ENCODE measurements at places on chromosomes 13 and 19. TPM values are rescaled to one million over a fixed set of nuclear protein-coding genes. Genes with fewer than 3 reads are reported as not detected.

S1PR5 gene
- not detected for total RNA-seq

JAK3 gene
- total RNA-seq, result 1.3 TPM

LILRA1 gene
- not detected for total RNA-seq

IFNL1 gene
- total RNA-seq, result not detected

ZNF626 gene
- 24.2 TPM for total RNA-seq

ZNF136 gene
- total RNA-seq, result 15.5 TPM

FFAR2 gene
- total RNA-seq, result not detected

PMIS2 gene
- not detected for total RNA-seq

ZNF320 gene
- total RNA-seq, result 57.6 TPM

FFAR1 gene
- total RNA-seq, result not detected

ATXN8OS gene
- not detected for total RNA-seq

ADGRE3 gene
- total RNA-seq, result not detected

PCSK4 gene
- total RNA-seq, result 21.2 TPM

ACP7 gene
- not detected for total RNA-seq

FAAP24 gene
- 1.4 TPM for total RNA-seq

STX10 gene
- total RNA-seq, result 17.2 TPM

SYT3 gene
- 15.6 TPM for total RNA-seq

ZNF112 gene
- total RNA-seq, result 7.6 TPM

ZNF555 gene
- 8.4 TPM for total RNA-seq

LYL1 gene
- 1.3 TPM for total RNA-seq

CEACAM3 gene
- not detected for total RNA-seq

ZNF43 gene
- total RNA-seq, result 55.1 TPM

Measured in glutamatergic neuron (in vitro differentiated cells).